ENCODE measurements at places on chromosomes 4 and X. TPM values are rescaled to one million over a fixed set of nuclear protein-coding genes. Genes with fewer than 3 reads are reported as not detected.

Gene VCX2
- not detected for total RNA-seq

Gene CLCN4
- total RNA-seq: 3.1 TPM

Gene TKTL2
- not detected for total RNA-seq

Gene PRRG1
- 34.4 TPM for total RNA-seq

DNA sequence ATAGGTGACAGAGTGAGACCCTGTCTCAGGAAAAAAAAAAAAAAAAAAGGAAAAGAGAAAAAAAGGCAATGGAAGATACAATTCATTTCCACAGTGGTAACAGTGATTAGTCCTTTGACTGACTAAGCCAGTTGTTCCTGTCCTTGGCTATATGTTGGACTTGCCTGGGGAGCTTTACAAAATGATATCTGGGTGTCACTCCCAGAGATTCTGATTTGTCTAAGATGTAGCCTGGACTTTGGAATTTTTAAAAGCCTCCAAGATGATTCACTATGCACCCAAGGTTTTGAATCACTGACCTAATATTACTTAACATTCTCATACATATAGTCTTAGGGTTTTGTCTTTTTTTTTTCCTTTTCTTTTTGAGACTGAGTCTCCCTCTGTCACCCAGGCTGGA, 16.9 kb downstream of the HELQ start:
- no peak overlapping the region for H3K4me3 ChIP-seq
- no peaks in the 10 kb centered on the region for H3K36me3 ChIP-seq
- no peaks in the 10 kb centered on the region for H3K27me3 ChIP-seq
- H3K4me1 ChIP-seq: no peaks in the 10 kb centered on the region
- H3K27ac ChIP-seq: no peak overlapping the region
- no peak for DNase-seq

- H3K27ac ChIP-seq: no peak overlapping the region
- DNase-seq: no peak
- no peaks in the 10 kb centered on the region for H3K36me3 ChIP-seq
- no peaks in the 10 kb centered on the region for H3K4me1 ChIP-seq
These were observed 1310.3 kb downstream of the RPA4 start for GRCh38 chrX:98194036-98194435.

- no peaks in the 10 kb centered on the region for H3K27me3 ChIP-seq
- no peaks in the 10 kb centered on the region for H3K4me1 ChIP-seq
- no peak overlapping the region for H3K4me3 ChIP-seq
- H3K27ac ChIP-seq: no peak overlapping the region
- H3K36me3 ChIP-seq: no peaks in the 10 kb centered on the region
These were observed 70.6 kb downstream of the MTMR1 start for GRCh38 chrX:150763810-150764209.

DNA sequence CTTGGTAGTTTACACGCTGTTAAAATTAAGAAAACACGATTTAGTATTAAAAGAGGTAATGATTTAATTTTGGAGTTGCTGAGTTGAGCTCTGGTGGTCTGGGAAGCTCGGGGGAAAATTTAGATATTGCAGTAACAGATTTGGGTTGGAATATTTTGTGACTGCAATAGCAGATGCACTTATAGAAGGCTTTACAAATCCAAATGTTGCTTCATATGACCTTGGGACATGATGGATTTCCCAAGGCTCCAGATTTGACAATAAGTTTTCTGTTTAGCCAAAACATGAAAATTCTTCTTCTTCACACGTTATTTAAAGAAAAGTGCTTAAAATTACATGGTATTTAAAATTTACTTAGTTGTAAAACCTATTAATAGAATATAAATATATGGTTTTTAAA, 302.0 kb downstream of the SPRY1 start:
- no peak for DNase-seq
- no peaks in the 10 kb centered on the region for H3K4me1 ChIP-seq
- H3K27ac ChIP-seq: no peak overlapping the region
- H3K27me3 ChIP-seq: no peaks in the 10 kb centered on the region
- H3K36me3 ChIP-seq: no peaks in the 10 kb centered on the region

DNA sequence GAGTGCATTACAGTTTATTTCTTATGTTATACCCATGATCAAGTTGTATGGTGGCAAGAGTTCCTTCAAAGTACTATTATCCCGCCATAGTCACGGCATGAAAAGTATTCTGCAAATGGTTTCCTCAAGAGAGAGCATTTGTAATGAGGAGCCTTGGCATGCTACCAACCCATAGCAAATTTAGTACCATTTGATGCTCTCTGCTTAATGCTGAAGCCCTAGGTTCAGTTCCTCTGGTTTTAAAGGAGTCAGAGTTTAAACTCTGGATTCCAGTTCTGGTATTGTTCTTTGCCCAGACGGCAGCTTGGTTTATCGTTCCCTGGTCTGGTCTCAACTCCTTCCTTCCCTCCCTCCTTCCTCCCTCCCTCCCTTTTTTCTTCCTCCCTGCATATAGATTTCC, 371.3 kb downstream of the BMPR1B start:
- no peaks in the 10 kb centered on the region for H3K27me3 ChIP-seq
- H3K27ac ChIP-seq: no peak overlapping the region
- no peak overlapping the region for H3K4me3 ChIP-seq

GRCh38 chrX:54208531-54208930, 25.5 kb upstream of the FAM120C start:
- no peak overlapping the region for H3K4me3 ChIP-seq
- H3K27ac ChIP-seq: no peak overlapping the region
- H3K4me1 ChIP-seq: no peaks in the 10 kb centered on the region

GRCh38 chr4:56973336-56973735, 4.1 kb downstream of the NOA1 start:
- DNase-seq: no peak
- no peaks in the 10 kb centered on the region for H3K27me3 ChIP-seq
- H3K4me1 ChIP-seq: peaks cover 8% of the 10 kb centered on the region
- peaks cover 21% of the 10 kb centered on the region for H3K36me3 ChIP-seq
- H3K27ac ChIP-seq: no peak overlapping the region
- no peak overlapping the region for H3K4me3 ChIP-seq

GRCh38 chrX:116417968-116418367, 18.4 kb upstream of the SLC6A14 start:
- DNase-seq: no peak
- no peak overlapping the region for H3K27ac ChIP-seq
- H3K27me3 ChIP-seq: no peaks in the 10 kb centered on the region
- H3K4me1 ChIP-seq: peaks cover 9% of the 10 kb centered on the region
- H3K4me3 ChIP-seq: no peak overlapping the region

- no peaks in the 10 kb centered on the region for H3K27me3 ChIP-seq
- no peaks in the 10 kb centered on the region for H3K4me1 ChIP-seq
- H3K27ac ChIP-seq: no peak overlapping the region
- H3K4me3 ChIP-seq: no peak overlapping the region
- no peak for DNase-seq
These were observed 138.8 kb downstream of the PDLIM5 start for GRCh38 chr4:94590493-94590892.
